ENCODE measurements at places on chromosomes 7 and 10.

DNA sequence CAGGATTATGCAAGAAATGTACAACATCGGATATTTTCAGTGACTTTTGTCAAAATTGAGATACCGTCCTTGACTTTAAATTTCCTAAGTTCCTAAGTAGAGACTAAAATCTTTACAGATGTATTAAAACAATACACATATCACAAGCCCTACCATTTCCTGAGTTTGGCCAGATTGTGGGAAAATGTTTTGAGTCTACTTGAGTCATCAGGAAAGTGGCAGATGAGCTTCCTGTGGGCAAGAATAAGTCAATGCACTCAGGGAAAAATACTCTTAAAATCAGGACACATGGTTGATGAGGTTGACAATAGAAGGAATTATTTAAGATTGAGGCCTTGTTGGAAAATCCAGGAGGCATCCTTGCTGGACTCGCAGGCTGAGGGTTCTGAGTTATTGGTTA lies 162.5 kb downstream of the SNX10 start:
- no peak for DNase-seq

DNA sequence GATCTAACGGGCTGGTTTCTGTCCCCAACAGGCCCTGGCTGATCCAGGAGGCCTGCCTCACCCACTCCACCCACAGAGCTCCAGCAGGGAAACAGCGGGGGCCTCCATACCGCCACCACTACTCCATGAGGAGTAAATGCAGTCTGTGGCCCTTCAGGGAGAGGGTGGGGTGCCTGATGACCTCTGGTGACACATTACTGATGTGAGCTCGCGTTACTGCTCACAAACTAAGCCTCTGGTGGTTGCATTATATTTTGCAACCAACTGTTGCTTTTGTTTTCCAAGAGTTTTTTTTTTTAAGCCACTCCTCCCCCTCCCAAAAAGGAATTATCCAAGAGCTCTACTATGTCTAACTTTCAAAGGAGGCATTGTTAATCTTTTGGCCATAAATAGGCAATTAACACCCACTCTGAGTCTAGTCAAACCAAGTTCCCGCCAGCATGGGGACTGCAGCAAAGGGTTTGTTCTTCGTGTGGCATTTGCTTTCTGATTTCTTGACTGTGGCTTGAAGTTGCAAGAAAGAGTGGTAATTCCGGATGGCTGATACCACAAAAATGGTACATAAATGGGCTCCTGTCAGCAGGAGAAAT lies 72.6 kb downstream of the FAM53B start:
- no peak for DNase-seq

- no peak for DNase-seq
Observed at GRCh38 chr10:22666287-22667092, 47.9 kb downstream of the PIP4K2A start.

DNA sequence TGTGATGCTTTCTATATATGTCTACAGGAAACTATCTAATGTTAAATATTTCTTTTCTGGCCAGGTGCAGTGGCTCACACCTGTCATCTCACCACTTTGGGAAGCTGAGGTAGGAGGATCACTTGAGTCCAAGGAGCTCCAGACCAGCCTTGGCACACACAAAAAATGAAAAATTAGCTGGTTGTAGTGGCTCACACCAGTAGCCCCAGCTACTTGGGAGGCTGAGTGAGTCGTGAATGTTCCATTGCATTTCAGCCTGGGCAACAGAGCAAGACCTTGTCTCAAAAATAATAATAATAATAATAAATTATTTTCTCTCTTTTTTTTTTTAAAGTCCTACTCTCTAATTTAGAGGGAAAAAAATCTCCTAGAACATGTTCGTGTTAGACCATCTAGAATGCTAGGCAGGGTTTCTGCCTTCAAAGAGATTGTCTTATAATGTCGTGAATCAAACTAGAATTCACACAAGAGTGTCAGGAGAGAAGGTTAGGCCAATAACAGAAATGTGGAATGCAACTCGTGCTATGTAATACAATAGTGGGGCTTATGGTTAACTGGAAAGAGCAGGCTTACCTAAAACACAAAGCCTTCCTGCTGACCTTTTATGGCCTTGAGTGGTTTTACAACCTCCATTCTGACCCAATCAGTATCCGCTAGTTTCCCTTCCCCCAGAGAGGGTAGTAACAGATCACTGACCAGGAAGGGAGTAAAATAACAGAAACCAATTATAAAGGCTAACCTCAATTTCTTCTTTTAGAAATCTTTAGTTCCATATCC lies 46.3 kb downstream of the MYOF start:
- no peak for DNase-seq

- no peak for DNase-seq
Observed at GRCh38 chr10:69096045-69096444, 8.1 kb downstream of the SRGN start.

DNA sequence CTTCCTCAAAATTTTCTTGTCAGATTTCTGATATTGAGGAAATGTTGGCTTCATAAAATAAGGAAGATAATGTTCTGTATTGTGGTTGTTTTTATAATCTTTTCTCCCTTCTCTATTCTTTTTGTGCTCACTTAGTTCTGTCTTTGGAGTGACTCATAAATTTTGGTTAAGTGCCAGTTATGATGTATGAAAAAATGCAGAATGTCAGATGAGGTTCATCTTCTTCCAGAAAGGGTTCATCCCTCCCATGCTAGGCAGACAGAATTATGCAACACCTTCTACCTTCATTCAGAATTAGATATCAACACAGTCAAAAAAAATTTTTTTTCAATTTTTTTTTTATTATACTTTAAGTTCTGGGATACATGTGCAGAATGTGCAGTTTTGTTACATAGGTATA lies 36.6 kb upstream of the CYP2C19 start:
- DNase-seq, result no peak

DNA sequence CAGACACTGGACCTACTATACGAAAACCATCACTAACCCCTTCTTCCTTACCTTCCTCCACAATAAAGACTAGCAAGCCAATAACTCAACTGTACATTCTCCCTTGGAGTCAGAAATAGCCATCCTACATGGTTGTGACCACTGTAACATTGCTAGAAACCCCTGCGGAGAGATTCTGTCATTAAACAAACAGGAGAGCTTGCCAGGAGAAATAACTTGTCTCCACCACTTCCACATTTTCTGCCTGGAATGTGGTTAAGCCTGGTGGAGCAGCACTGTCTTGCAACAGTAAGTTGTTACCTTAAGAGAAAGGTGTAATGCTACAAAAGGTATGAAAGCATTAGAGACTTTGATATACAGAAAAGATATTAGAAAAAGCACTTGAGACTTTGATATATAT lies 45.8 kb downstream of the THSD7A start:
- no peak for DNase-seq

DNA sequence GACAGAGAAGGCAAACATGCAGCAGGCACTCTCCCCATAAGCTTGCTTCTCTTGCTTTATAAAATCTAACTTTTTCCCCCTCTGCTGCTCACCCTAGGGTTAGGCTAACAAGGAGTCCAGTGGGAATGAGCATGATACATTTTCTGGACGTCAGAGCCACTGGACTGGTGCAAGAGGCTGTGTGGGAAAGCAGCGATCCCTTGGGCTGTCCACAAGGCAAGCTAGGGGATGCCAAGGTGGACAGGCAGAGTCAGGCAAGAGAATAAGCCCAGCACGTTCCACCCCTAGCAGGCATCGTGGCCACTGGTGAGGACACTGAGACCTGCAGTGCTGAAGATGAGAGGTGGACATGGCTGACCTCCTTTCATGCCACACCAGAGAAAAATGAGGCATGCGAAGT lies 290.9 kb upstream of the ZMIZ1 start:
- DNase-seq, result no peak

DNA sequence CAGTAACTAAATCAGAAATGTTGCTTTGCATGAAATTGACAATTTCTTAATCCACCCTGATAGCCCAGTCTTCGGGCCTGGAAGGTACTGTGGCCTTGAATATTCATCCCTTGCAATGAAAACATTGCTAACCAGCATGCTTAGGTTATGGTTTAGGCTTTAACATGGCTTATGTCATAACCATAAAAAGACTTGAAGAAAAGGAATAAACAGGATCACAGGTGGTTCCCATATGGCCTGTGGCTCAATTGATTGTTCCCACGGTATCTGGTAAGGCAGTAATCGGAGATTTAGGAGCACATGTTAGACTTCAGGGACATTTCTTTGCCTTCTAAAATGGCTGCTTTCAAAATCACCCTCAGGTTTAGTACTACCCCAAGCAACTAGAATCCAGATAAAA lies 139.5 kb downstream of the ST7 start:
- no peak for DNase-seq

GRCh38 chr10:98636921-98637329 lies 190.2 kb upstream of the HPS1 start:
- no peak for DNase-seq

GRCh38 chr10:12728494-12728893 lies 273.0 kb downstream of the CCDC3 start:
- DNase-seq, result no peak

DNA sequence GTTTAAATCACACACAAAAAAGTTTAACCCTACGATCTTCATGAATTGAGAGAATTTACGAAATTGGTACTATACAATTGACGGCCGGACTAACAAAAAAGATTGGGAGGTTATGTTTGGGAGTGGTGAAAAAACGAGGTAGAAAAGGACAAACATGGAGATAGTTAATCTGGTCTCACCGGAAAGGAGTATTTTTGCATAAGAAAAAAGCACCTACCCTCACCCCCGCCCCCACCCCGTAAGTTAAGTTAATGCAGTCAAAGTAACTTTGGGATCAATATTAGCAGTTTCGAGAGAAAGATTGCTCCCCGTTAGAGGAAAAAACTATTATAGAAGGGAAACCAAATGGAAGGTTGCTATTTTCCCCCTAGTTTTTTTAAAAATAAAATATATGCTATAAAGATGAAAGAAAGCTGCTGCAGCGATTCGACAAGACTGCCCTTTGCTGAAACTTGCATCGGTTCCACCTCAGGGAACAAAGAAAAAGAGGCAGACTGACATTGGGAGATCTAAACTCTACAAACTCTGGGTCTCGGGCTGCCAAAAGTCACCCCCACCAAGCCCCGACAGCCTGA lies 3.5 kb downstream of the SP8 start:
- no peak for DNase-seq

DNA sequence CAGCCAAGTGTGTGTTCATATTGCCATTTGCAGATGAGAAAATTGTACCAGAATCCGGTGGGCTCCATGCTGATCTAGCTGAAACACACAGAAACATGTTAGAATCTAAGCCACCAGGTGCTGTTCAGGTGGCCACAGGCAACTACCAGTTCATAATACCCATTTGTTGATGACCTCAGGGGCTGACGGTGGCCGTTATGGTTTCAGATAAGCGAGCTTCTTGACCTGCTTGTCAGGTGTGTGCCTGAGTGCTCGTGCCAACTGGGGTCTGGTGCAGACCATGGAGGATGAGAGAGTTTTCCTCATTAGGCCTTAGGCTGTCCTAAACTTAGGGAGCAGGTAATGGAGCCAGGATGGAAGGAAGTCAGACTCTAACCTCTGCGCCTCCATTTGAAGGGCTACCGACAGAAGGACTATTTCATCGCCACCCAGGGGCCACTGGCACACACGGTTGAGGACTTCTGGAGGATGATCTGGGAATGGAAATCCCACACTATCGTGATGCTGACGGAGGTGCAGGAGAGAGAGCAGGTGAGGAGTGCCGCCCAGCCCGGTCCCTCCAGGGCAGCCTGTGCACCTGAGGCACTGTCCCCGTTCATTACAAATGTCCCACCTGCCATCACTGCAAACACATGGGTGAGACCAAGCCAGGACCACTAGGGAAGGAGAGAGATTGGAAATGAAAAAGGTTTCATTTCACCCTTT lies 53.1 kb downstream of the MKI67 start:
- no peak for DNase-seq

- DNase-seq, result no peak
Observed at GRCh38 chr10:27439101-27439500, 65.0 kb upstream of the RAB18 start.

- no peak for DNase-seq
Observed at GRCh38 chr10:132448248-132448731, 51.3 kb downstream of the PWWP2B start.

- no peak for DNase-seq
Observed at GRCh38 chr7:40946549-40946948, 756.3 kb downstream of the INHBA start.

DNA sequence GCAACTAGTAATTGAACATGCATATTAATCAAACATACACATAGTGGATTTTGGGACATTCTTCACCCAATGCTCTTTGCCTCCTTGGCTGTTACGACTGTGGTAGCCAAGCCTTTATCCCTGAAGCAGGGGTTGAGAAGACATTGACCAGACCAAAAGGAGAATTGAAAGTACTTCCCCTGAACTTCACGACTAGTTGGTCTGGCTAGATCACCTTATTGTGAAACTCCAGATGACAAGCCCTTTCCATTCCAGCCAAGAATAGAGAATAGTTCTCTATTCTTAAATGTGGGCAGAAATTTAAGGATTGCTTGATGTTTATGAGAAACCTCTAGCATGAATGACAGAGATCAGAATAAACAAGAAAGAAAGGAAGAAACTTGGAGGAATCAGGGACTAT lies 97.0 kb downstream of the LRMDA start:
- DNase-seq, result no peak

GRCh38 chr7:63071396-63071795 lies 927.3 kb upstream of the ZNF722 start:
- DNase-seq, result no peak

- no peak for DNase-seq
Observed at GRCh38 chr7:103894656-103895596, 94.5 kb downstream of the RELN start.

GRCh38 chr10:102555781-102556328 lies 52.1 kb downstream of the SUFU start:
- no peak for DNase-seq

GRCh38 chr7:55970978-55971377 lies 6.6 kb downstream of the NIPSNAP2 start:
- DNase-seq, result no peak

DNA sequence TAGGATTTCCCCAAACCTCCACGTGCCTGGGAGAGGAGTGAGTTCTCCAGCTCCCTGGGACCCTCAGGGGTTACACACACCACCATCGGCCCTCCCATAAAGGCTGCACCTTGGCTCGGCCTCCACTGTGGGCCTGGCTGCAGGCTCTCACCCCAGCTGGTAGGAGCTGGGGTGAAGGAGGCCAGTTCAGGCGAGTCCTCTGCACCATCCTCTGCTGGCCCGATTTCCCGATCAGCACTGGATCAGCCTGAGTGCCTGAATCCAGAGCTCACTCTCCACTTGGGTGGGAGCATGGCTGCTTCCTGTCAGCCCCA lies 115.1 kb upstream of the RET start:
- DNase-seq, result no peak

- DNase-seq, result no peak
Observed at GRCh38 chr7:1100834-1101562, 13.1 kb downstream of the GPER1 start.

- no peak for DNase-seq
Observed at GRCh38 chr7:80997841-80998240, 79.0 kb upstream of the SEMA3C start.

DNA sequence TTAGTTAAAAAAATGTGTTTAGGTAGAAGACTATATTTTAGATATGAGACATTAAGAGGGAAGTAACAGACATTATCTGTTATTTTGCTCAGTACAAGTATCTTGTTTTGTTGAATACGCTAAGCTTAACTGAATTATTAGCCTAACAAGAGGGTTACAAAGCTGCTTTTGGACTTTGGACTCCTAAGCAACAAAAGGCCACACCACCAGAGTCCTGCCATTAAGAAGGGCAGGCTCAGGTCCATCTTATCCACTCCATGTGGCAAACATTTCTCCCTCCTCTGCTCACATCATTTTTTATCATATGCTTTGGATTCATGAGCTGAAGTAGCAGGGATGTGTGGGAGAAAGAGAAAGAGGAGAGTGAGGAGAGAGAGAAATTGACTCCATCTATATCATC lies 33.5 kb downstream of the OSBPL3 start:
- DNase-seq, result no peak

- no peak for DNase-seq
Observed at GRCh38 chr7:38192327-38192726, 14.3 kb downstream of the STARD3NL start.

All from stimulated activated CD4-positive, alpha-beta T cell treated with anti-CD3 and anti-CD28 coated beads, Interleukin-1b, Interleukin-23, amount 100 ng/mL, for 1 hour (primary cell).